ENCODE measurements at places on chromosomes 2 and 18.

DNA sequence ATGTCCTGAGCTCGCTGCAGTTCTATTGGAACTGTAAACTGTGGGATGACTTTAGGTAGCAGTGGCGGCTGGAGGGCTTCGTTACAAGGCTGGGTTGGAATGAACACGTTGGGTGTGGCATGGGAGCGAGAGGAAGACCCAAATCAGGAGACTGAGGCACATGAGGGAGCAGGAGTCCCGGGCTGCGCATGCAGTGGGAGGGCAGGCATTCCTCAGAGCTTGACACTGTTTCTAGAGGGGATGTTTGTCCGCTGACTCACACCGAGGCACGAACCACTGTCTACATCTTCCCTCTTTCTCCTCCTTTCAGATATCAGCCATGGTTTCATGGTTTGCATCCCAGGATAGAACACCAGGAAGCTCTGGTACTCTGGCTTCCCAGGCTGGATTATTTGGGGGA, 40.6 kb upstream of the LAMA1 start:
- DNase-seq, result no peak

- DNase-seq, result no peak
Observed at GRCh38 chr18:49161627-49162026, 210.9 kb upstream of the SMAD7 start.

DNA sequence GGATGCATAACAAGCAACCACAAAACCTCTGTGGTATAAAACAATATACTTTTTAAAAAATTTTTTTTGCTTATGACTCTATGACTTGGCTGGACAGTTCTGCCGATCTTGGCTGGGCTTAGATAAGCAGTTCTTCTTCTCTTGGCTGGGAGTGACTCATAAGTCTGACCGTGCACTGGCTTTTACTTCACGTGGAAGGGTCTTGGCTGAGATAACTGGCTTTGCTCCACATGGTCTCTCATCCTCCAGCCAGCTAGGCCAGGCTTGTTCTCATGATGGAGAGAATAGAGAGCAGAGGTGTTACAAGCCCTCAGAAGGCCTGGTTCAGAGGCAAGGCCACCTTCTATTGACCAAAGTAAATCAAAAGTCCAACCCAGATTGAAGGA, 178.9 kb upstream of the SERPINE2 start:
- DNase-seq, result no peak

- no peak for DNase-seq
Observed at GRCh38 chr2:23904692-23905091, 22.2 kb downstream of the ATAD2B start.

GRCh38 chr18:27109451-27109850, 75.7 kb downstream of the CHST9 start:
- no peak for DNase-seq

- no peak for DNase-seq
Observed at GRCh38 chr2:96839293-96839874, 4.4 kb downstream of the ANKRD23 start.

- DNase-seq, result no peak
Observed at GRCh38 chr2:100004959-100005387, 137.4 kb downstream of the AFF3 start.

GRCh38 chr2:74883011-74883410, 49.1 kb downstream of the HK2 start:
- DNase-seq, result no peak

- DNase-seq, result no peak
Observed at GRCh38 chr2:46073540-46074046, 223.6 kb upstream of the EPAS1 start.

GRCh38 chr2:179272406-179273192, 8.0 kb upstream of the SESTD1 start:
- peak; percentile 16 for DNase-seq

DNA sequence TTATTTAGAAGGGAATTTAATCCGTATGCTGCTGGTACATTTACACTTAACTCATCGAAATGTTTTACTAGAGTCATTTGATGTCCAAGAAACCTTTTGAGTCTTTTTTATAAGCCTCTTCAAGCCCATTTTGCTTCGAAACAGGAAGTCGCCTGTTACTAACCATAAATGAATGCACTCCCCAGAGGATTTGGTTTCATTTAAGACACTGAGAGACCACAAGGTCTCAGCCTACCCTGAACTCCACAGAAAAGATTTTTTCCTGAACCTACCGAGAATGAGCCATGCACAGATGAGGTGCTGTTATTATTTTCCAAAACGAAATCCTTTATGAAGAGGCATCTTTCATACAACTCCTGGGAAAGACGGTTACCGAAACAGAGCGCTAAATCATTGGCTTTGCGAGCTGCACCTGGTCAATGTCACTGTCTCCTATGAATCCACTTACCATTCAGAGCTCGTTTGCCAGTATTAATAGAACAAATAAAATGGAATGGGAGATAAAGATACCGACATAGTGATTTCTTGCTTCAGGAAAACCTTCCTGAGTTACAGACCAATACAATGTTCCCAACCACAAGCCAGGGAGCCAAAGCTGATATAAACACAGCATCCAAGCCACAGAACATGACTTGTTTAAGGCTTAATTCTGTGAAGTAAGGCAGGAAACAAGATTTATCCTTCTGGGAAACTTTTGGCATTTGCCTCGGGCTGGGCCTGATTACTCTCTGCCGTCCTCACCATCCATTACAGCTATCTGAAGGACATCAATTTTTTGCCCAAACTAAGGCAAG, 382.1 kb downstream of the OSR1 start:
- peak; percentile 14 for DNase-seq

- DNase-seq, result no peak
Observed at GRCh38 chr2:42513252-42513918, 19.6 kb upstream of the KCNG3 start.

DNA sequence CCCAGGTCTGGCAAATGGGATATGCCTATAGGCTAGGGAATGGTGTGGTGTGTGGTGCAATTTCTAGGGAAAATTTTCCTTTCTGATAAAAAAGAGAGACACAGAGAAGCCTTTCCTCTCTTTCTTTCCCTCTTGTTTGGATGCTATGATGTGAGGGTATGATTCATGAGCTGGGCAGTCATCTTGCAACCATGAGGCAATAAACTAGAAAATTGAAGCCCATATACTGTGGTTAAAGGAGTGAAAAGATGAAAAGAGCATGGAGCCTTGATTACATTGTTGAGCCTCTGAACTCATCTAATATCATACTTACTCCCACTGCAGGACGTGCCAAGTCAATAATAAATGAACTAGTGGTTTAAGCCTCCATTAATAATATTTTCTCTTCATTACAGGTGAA, 215.6 kb downstream of the HAUS1 start:
- DNase-seq, result no peak

- DNase-seq, result no peak
Observed at GRCh38 chr18:9239720-9240119, 94.9 kb upstream of the TWSG1 start.

GRCh38 chr2:71824436-71824835, 323.2 kb downstream of the CYP26B1 start:
- DNase-seq, result no peak

DNA sequence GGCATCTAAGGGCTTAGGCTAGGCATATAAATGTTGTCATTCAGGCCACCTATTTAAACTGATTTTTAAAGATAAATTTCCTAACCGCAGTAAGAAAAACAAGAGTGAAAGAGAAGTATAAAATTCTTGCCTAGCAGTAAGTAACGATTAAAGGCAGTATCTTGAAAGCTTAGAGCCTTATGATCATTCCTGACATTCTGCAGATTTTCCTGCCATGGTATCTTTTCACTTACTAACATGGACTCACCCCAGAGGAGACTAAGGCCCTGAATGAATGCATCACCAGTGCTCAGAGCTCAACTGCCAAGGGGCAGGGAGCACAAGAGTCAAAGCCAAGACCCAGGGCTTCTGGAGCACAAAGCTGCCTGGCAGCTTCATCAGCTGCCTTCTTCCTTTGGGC, 133.1 kb downstream of the GCA start:
- no peak for DNase-seq

GRCh38 chr2:238525990-238526389, 99.3 kb downstream of the ASB1 start:
- DNase-seq, result no peak

- no peak for DNase-seq
Observed at GRCh38 chr2:46576875-46577274, 97.5 kb downstream of the TMEM247 start.

DNA sequence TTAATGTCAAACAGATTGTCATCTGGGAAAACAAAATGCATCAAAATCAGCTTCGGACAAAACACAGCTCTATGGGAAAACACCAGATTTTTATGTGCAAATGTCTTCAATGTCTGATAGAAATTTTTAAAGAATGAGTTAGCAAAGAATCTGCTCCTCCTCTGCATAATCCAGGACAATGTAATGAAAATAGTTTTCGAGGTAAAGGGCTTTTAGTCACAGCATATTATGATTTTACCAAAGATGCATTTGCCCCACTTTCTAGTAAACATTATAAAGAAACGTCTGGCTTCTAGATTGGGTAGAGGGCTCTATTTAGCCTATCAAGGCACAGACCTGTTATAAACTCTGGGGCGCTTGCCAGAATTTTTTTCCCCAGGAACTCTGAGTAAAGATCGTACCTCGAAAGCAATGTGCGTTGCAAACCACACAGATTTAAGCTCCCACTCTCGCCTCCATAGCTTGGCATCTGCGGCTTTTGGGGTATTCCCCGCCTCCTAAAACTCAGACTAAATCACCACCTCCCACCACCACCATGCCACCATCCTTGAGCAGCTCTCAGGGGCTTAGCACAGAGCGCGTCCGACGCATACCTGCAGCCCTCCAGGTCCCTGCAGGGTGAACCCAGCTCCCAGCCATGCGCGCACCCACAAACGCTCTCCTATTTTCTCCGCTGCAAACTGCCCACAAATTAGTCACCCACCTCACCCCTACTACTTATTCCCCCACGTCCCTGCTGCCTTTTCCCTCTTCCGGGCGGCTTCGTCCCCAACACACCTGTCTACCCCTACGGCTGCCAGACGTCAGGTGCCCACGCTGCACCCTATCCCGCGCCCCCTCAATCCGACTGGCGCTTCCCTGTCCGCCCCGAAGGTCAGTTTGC, 829 bp downstream of the ACVR1C start:
- peak; percentile 56 for DNase-seq

DNA sequence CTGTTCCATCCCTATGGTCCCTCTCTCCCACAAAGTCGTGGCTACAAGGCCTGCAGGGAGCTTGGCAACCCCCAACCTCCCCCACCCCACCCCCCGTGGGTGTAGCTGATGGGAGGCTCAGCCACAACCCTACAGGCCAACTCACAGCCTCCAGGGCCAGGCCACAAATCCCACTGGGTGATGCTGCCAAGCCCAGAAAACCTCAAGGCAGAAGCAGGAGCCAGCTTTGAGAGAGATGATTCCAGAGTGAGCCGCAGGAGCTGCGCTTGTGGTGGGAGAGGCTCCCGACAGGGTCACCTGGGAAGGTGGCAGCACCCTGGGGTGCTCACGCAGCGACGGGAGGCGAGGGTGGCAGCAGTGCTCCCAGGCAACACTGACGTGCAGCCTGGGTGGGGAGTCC, 44.8 kb downstream of the ADCY3 start:
- no peak for DNase-seq

DNA sequence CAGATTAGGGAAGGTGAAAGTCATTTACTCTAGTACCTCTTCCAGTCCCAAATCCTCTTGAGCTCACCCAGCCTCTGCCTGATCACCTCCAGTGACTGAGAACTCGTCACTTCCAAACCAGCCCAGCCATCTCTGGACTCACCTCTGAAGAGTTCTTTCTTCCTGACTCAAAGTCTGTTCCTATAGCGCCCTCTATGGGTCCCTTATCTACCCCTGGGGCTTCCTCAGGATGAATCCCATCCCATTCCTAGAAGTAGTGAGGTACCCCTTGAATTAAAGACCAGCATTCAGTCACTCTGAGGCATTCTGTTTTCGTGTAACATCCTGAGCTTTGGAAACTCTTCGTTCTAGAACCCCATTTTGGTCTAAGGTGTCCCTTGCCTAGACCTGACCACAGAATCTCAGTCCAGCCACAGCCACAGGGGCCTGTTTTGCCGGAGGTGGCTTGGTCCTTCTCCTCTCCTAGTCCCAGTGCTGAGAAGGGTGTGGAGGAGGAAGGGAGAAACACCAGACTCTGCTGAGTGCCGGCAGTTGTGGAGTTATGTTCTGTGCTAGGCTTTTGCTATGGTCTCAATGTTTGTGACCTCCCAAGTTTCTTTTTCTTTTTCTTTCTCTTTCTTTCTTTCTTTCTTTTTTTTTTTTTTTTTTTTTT, 32.7 kb downstream of the SIX3 start:
- peak; percentile 50 for DNase-seq

GRCh38 chr18:10851824-10852319, 297.5 kb downstream of the PIEZO2 start:
- peak; percentile 62 for DNase-seq

- DNase-seq, result no peak
Observed at GRCh38 chr2:70710038-70710690, 57.8 kb downstream of the ADD2 start.

- no peak for DNase-seq
Observed at GRCh38 chr18:39019989-39020388, 1454.4 kb upstream of the CELF4 start.

DNA sequence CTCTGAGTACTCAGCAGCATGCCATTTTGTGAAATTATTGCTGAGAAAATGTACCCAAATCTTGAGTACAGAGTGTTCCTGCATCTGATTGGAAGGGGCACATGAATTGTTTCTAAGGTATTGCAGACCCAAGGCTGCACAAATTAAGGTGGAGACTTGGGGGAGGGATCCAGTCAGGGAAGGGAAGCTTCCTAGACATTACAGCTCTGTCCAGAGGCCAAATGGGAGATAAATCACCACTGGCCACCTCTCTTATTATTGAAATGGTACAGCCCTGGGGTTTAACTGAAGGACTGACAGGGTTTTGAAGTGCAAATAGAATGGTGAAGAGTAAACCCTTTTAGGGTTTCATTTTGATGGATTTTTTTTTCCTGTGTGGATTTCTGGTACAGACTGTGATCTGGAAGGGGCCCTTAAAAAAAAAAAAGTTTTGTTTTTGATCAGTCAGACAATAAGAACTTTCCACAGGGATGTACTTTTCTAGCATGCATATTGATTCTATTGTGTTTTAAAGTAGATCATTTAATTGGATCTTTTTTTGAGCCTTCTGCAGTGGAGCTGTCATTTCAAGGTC, 119.4 kb downstream of the GREB1L start:
- DNase-seq, result no peak

- DNase-seq, result no peak
Observed at GRCh38 chr2:133581010-133581760, 12.9 kb upstream of the NCKAP5 start.
